ENCODE measurements at places on chromosomes 7 and 10.
A peak's percentile ranks its signal among the peaks of the same experiment; 100 is the strongest.

DNA sequence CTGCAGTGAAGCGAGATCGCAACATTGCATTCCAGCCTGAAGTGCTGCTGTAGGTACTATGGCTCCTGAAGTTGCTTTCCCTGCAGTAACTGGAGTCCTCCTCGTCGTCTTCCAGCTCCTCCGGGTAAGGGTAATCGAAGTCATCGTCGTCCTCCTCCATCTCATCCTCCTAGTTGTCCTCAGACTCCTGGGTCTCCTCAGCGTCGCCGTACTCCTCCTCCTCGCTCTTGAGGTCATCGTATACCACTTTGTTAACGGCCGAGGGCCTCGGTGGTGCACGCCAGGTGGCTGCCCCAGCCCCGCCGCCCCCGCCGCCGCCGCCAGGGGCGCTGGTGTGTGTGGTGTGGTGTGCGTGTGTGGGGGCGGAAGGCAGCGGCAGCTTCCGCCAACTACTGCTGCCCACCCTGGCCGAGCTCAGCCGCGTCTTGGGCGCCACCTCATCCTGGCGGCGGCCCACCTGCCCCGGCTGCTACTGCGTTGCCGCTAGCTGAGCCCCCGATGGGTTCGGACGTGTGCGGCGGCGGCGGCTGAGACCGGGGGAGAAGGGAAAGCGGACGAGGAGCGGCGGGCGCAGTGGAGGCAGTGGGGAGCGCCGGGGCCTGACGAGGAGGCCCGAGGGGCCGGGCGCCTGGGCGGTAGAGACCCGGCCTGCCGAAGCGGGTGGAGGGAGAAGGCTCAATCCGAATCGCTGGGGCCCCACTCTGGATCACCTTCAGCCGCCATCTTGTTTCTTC is 11.8 kb upstream of the ACBD5 start:
- peak; percentile 73 for DNase-seq

- no peak for DNase-seq
These were observed 412.4 kb upstream of the NRP1 start for GRCh38 chr10:33746836-33747268.

DNA sequence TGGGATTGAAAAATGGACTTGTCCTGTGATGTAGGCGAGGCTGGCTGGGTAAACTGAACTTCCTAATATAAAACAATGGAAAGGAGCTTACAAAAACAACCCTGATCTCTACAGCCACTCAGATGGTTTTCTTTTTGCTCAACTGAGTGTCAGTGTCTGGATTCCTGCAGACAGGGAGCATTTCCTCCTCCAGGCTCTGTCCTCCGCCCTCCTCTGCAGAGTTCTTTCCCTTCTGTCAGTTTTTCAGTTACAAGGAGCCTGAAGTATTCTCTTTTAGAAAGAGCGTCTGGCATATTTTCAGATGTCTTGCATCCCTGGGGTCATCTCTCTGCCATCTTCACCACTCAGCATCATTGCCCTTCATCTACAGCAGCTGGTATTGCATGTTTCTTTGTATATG is 50.0 kb upstream of the PITRM1 start:
- no peak for DNase-seq

GRCh38 chr10:66654861-66655260 is 271.0 kb upstream of the LRRTM3 start:
- no peak for DNase-seq

DNA sequence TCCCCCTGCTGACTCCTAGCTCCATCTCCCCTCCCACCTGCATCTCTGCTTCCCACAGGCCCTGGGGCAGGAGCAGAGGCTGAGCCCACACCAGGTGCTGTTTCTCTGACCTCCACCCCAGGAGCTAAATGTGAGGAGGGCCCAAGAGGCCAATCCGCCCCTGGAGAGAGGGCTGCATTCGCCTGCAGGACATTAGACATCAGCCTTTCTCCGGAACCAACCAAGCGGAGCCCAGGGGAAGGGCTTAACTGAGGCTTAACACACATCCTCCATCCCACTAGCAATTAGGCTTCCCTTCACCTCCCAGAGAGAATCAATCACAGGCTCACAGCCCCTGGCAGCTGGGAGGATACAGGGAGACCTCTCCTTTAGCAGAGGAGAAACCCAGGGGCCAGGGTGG is 50.5 kb downstream of the SH3PXD2A start:
- no peak for DNase-seq

GRCh38 chr7:9391984-9392383 is 958.6 kb downstream of the NXPH1 start:
- DNase-seq: no peak

DNA sequence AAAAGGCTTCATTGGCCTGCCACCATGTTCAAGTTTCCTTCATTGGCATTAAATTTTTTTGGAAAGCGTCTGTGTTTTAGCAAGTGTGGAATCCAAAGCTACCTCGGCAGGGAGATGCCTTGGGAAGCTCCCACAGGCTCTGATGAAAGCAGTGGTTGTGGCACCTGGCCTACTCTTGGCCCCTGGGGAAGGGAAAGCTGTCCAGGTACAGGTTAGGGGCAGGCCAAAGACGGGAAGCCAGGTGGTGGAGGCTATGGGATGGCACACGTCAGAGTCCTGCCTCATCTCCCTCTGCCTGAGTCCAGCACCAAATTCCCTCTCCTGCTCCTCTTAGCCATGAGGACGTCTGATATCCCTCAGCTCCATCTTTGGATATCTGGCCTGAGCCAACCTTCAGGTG is 49.7 kb downstream of the C10orf120 start:
- no peak for DNase-seq

DNA sequence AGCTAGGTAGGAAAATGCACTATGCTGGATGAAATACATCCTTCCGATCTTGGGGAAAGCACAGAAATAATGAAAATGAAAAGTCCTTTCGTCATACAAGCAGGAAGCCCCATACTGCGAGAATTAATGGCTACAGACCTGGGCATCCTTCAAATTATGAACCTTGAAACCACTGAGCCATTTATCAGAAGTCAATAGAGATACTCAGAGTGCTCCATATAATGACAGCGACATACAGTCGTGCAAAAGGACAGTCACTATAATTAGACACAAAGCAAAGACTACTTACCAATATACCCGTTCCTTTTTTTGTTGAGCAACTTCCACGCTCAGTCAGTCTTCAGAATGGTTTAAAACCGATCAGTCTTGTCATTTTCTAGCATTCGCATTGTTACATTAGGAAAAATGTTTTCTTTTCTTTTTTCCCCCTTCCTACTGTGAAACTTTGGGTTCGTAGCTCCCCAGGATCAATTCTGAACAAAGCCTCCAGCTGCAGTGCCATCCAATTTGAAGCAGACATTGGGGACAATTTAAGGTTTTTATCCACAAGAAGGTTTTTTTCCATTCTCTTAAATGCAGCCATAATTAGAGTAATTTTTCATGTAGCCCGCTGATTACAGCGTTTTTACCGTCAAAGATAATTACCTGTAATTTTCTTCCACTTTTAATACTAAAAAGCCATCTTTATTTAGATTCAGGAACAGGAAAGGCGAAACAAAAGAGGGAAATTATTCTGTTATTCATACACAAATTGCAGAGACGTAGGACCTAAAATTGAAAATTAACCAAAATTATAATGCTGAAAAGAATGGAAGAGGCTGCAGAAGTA is 6.4 kb downstream of the DLX6 start:
- no peak for DNase-seq

GRCh38 chr10:117454502-117454901 is 79.3 kb upstream of the PDZD8 start:
- no peak for DNase-seq

DNA sequence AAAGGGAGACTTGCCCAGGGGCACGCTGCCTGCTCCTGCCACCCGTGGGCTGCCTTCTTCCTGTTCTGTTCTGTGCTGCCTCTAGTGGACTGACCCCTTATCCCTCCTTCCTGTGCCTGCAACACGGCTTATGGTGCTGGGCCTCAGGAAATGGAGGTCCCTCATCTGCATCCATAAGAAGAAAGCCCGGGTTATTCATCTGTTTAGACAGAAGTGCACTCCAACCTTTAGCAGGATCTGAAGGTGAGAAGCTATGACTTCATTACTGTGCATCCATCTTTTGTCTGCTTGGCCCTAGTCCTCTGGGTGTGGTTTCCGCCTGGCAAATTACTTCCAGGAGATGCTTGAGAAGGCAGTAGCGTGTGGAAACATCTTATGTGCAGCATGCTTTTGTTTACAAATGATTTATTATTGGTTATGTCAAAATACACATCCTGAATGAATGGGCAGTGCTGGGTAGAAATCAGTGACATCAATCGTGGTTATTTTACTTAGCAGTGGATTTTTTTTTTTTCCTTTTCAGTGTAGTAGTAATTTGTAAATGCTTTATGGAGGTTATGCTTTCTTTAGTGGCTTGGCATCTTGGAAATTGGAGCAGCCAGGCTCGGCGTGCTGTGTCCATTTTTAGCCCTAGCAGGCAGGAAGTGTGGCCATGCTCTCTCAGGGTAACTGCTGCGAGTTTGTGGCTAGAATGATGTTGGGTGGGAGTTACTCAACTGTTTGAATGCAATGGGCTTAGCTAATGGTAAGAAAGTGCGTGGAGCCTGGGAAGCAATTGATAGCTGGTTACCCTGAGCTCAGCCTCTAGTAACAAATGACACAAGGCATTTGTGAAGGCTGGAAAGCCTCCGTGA is 12.7 kb downstream of the PTPRE start:
- DNase-seq: no peak

GRCh38 chr10:5047912-5048628 is 44.4 kb upstream of the AKR1C2 start:
- DNase-seq: no peak

- no peak for DNase-seq
These were observed 97.4 kb upstream of the PIK3CG start for GRCh38 chr7:106767498-106768323.

DNA sequence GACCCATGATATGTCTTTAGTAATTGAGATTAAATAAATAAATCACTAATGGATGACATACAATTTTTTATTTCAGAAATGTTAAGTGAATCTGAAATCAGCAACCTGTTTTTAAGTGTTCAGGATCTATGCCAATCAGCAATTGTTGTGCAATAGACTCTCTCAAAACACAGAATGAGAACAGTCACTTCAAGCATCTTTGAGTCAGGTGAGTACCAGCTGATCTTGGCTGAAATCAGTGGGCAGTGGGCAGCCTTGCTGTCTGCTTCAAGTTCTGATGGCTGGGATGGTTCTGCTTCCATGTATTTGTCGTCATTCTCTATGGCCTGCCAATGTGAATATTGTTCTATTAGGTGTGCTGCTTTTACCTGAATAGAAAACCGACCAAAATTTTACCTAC is 82.3 kb upstream of the NRG3 start:
- no peak for DNase-seq

DNA sequence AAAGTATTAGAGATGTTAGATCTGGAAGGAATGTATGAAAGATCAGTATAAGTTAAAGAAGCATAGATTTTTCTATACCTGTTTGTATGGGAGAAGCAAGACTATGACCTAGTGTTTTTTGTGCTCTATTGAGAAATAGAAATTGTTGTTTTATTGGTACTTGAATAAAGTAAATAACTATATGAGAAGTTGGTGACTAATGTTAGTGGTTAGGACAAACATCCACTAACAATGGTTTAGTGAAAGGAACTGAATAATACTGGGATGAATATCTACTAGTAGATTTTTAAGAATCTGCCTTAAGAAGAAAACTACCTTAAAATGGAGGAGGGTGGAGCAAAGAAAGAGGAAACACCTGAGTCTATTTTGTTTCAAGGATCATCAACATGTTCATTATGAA is 521.1 kb upstream of the POT1 start:
- DNase-seq: no peak

DNA sequence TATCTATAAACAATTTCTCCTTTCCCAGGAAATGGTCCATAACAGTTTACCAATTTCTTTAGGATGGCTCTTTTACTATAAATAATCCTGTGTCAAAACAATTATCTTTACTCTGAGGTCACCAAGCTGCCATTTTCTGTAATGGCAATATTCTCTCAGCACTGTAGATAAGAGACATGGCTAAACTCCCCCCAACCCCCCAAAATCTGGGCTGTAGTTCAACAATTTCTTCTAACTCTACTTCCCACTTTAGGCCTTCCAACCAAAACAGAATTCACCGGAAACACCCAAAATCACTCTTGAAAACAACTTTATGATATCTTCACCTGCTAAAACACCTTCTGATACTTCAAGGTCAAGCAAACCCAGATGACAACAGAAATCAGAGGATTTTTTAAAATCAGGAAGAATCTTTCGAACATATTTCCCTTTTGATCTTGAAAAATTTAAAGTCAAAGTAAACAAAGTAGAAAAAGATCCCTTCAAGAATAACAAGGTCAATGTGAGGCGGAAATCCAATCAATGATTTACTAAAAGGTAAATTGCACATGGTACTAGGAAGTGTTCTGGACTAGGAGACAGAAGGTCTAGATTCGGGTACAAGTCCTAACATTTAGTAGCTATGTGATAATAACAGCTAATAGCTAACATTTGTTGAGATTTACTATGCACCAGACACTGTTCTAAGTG is 176.8 kb downstream of the CPEB3 start:
- no peak for DNase-seq

DNA sequence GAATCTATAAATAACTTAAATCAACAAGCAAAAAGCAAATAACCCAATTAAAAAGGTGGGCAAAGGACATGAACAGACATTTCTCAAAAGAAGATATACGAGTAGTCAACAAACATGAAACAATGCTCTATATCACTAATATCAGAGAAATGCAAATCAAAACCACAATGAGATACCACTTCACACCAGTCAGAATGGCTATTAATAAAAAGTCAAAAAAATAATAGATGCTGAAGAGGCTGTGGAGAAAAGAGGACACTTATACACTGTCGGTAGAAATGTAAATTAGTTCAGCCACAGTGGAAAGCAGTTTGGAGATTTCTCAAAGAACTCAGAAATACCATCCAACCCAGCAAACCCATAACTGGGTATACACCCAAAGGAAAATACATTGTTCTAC is 70.6 kb downstream of the CTTNBP2 start:
- DNase-seq: no peak

DNA sequence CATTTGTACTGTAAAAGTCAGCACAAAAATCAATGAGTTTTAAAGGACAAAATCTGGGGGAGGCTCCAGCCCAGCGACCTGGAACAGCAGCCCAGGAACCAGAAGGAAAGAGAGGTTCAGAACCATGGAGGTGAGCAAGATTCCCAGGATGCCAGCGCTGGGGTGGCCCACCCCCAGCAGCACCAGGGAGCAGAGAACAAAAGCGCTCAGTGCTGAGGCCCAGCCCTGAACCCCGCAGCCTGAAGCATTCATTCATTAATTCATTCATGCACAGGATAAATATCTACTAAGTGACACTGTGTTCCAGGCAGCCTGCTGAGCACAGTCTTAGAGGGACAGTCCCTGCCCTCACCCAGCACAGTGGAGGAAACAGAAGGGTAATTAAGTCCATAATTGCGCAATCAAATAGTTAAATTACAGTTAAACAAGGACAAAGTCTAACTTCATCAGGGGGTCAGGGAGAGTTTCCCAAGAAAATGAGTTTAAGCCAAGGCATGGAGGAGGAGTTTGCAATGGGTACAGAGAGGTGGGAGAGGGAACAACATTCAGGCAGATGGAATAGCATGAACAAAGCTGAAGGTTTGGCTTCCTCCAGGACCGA is 202.3 kb downstream of the GRID1 start:
- no peak for DNase-seq

DNA sequence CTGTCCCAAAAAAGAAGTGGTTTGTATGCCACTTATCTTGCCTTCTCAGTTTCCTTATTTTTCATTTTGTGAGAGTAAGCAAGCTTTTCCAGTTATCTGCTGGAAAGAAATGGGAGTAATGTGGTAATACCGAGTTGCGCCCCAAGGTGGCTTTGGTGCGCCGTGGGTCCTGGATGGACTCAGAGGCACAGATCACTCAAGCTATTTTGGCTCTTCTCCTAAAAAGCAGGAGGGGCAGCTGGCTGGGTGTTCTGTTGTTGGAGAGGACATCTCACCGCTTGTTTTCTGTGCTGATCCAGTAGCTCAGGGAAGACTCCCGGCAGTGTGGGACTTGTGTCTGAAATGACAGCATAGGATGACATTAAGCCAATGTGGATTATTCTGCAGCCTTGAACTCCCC is 16.4 kb downstream of the PRKRIP1 start:
- peak; percentile 26 for DNase-seq

Data from T-helper 1 cell (primary cell).